Common myeloid progenitor, CD34-positive (primary cell): ENCODE measurements at places on chromosomes 3 and 15.

DNA sequence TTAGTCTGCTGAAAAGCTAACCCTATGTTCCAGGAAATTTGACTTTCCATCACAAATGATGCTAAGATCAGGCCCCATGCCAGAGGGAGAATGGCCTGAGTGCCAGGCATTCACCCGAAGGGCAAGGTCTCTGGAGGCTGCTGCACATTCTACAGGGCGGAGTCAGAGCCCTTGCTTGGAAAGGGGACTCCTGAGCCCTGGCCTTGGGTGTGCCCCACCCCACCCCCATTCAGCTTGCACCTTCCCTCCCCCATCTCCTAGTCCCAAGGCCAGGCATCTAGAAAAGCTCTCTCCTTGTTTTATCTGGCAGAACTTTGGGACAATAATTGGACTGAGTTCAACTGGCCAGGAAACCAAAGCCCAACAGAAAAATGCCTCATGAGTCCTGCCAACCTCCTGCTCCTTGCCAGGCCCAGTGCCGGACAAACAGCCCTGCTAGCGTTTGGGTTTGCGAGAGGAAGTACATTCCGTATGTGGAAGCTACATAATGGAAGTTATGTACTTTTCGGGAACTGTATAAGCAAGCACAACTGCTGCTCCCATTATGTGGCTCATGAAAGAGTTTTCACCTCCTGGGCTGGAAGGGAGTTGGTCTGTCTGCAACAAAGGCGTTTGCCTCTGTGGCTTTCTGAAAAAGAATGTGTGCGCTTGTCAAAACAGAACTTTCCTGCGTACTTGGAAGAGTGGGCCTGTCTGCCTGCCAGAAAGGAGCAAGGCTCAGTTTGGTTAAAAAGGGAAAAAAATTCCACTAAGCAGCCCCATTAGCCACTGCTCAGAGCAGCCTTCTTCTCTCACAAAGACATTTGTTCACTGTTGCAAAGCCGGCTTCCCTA lies 321.5 kb upstream of the CTNNB1 start:
- DNase-seq = no peak

- no peak for DNase-seq
Observed at GRCh38 chr15:94451466-94451865, 220.1 kb downstream of the MCTP2 start.

DNA sequence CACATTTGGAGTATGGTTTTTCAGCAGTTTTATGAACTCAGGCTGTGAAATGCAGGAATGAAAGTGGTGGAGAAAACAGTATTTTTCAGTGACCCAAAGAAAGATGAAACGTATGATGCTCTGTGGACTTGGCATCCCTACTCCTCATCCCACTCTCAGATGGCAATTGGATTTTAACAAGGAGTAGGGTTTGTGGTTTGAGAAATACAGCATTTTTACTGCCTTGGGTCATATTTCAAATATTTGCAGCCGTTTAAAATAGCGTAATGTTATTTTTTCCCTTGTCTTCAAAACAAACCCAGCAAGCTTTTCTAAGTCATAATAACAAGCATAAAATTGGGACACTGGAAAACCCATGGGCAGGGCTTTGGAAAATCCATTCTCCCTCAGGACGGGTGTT lies 117.2 kb upstream of the LRIG1 start:
- no peak for DNase-seq

GRCh38 chr15:39451121-39451688 lies 129.7 kb upstream of the THBS1 start:
- no peak for DNase-seq

DNA sequence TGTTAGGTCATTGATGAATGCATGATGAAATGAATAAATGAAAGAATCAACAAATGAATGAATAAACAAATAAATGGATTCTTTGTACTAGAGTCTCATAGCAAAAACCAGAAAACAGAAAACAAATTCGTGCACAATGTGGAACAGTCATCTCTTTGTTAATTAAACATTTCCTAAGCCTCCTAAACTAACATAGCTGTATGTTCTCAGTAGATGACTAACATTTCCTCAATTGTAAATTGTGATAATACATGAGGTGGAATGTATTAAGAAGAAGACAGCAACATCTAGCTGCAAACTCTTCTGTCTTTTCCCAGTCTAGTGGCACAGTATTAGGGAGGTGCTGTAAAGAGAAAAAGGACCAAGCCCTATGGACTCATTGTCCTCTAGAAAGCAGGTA lies 1021.0 kb downstream of the MCTP2 start:
- no peak for DNase-seq

- no peak for DNase-seq
Observed at GRCh38 chr15:62945760-62946159, 96.8 kb upstream of the TPM1 start.
